Stimulated activated CD8-positive, alpha-beta memory T cell treated with anti-CD3 and anti-CD28 coated beads, Interleukin-4, amount 100 ng/mL, for 4 hours (primary cell): ENCODE measurements at places on chromosomes 12 and 14.

- DNase-seq: no peak
Observed at GRCh38 chr12:67966560-67966959, 22.7 kb upstream of the IFNG-AS1 start.

GRCh38 chr12:11846488-11846887, 197.0 kb downstream of the ETV6 start:
- no peak for DNase-seq

DNA sequence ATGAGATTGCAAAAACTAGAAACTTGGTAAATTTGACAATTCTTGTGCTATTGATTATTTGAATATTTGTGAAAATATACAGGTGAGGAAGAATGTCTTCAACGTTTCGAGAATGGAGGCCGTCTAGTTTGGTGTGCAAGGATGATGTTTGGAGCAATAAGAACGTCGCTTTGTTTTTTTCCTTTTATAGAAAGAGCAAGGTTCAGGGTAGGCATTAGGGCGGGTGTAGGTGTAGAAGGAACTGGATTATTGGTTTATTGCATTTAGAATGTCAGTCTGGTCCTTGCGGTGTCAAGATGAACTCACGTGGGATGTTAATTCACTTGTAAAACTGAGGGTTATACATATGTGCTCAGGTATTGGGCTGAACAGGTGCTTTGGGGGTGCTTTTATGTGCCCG, 1.1 kb downstream of the RPS26 start:
- DNase-seq: no peak

- no peak for DNase-seq
Observed at GRCh38 chr14:43308421-43309110, 1198.5 kb downstream of the FSCB start.

DNA sequence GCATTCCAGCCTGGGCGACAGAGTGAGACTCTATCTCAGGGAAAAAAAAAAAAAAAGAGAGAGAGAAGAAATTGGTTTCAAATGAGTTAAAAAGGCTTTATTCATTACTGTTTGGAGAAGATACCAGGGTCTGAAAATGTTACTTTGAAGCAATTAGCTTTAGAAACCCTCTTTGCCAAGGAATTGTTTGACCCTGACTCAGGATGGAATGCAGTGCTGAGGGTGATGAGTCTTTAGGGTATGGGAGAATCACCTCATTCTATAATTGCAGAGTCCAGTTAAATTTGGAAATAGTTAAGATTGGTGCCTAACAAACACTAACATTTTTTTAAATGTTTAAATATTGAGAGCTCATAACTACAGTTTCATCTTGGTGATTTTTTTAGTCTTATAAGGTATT, 13.3 kb downstream of the RAP1B start:
- no peak for DNase-seq

- no peak for DNase-seq
Observed at GRCh38 chr12:27919671-27920235, 52.8 kb downstream of the PTHLH start.

GRCh38 chr12:56190695-56191155, 1.4 kb upstream of the SMARCC2 start:
- no peak for DNase-seq

DNA sequence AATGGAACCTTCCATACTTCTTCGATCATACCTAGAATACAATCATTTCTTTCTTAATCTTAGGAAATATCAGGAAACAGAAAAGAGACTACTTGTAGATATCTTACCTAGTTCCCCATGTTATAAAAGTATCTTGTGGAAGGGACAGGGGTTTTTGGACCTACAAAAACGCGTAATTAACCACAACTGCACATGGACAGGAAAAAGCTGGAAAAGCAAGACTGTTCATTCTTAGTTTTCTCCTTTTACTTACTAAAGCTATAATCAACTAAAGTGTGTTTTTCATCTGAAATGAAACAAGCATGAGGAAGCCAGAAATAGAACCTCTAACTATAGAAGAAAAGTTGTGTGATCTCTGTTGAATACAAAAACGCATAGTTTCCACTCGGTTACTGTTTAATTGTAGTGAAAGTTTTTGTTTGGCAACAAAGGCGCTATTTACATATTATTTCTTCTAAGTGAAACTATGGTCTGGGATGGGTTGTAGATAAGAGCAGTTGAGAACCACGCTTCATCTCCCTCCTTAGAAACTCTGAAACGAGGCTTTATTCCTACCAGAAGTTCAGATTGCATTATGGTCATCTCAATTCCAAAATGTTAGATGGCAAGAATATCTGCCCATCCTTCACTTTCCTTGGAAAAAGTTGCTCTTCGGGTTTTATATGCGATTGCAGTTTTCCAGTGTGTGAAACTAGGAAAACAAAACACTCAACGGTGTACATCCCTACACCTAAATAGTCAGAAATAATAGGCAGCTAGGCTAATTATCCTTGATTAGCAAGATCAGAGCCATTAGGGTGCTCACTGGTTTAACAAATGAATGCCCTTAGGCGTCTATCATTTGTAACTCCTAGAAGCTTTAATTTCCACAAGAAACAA, 1.1 kb downstream of the BCAT1 start:
- no peak for DNase-seq

GRCh38 chr14:69647213-69647612, 35.8 kb downstream of the SUSD6 start:
- DNase-seq: no peak
